ELR (cell line): ENCODE measurements at places on chromosomes 2 and 18.

GRCh38 chr2:212913640-212914306 lies 237.6 kb downstream of the IKZF2 start:
- DNase-seq, result no peak

DNA sequence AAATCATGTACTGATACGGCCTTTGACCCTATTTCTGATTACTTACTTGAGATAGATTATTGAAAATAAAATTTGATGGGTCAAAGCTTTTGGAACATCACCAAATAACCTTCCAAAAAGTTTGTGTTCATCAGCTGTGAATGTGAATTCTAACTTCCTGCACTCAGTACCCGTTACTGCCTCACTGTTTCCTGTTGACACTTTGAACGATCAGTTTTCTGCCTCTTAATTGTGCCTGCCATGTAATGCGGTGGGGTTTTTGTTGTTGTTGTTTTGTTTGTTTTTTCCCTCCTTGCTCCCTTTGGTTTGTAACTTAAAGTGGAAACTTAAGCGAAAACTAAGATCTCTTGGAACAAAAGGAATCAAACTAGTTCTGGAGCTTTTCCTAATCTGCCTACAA lies 18.9 kb downstream of the ATG16L1 start:
- no peak for DNase-seq

DNA sequence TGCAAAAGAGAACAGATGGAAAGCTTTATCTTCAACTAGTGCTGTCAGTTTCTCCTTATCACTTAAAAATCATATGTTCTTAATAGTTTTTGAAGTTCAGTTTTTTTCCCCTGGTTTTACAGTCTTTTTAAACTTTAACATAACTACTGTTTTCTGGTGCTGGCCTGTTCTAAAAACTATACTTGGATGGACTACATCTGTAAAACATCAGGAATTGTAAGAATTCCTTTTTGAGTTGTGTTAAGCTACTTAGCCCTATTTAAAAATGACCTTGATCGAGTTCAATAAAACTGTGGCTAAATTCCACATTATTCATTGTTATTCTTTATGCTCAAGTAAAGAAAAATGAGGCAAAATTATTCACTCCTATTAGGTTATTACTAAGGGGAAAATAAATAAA lies 397.7 kb downstream of the NUP35 start:
- no peak for DNase-seq

DNA sequence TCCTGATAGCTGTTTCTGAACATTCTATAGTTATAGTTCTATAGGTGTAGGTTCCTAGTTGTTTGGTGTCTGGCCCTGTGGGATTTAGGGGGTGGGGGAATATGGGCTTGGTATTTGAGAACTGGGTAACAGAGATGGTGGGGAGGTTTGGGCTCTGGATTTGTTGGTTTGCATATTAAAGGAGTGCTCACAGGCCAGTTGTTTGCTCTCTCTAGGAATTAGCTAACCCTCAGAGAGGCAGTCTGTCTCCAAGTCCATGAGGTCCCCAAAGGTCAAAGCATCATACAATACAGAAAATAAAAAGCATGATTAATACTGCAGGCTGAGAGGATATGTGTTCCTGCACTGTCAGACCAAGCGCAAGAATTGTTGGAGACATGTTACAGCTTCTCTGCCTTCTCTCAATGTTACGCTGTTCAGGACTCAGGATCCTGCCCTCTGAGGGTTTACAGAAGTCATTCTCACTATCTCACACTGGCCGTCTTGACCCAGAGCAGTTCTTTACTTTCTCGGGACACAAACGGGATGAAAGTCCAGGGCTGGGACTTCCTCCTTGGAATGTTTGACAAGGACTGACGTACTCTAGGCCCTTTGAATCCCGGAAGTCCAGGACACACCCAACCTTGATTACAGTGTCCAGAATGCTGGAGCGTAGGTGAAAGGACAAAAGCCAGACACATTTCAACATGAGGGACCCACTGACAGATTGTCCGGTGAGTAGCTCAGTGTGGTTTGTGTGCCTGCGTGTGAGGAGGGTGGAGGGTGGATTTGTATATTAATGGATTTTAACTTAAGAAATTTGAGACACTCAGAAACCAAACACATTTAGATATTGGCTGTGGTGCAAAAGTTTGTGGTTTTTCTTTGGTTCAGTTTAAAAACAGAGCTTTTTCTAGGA lies at the start of gene NOSTRIN:
TSS of gene NOSTRIN (plus strand) at position 677 of the 898 bp plus-strand sequence. CDS start at position 687, 10 bp downstream.
- DNase-seq, result no peak

- DNase-seq, result no peak
Observed at GRCh38 chr2:46735108-46735691, 180.4 kb downstream of the MCFD2 start.

GRCh38 chr2:168336786-168337388 lies 89.5 kb upstream of the STK39 start:
- DNase-seq, result peak; percentile 41

DNA sequence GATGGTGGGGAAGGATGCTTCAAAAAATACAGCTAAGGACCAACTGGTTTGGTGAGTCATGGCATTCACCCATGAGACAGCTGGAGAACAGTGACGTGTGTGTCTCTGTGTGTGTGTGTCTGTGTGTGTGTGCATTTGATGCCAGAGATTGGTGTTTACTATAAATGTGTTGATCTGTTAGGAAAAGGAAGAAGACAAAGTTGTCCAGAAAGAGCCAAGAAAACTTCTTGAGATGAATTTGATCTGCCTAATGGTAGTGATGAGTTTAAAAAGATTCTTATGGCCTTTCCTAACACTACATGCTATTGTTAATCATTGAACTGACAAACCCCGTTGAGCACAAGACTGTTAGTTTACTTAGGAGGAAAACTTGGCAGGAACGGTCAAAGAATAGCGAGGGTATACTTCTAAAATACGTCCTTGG lies 36.4 kb upstream of the IL1R1 start:
- peak; percentile 28 for DNase-seq

DNA sequence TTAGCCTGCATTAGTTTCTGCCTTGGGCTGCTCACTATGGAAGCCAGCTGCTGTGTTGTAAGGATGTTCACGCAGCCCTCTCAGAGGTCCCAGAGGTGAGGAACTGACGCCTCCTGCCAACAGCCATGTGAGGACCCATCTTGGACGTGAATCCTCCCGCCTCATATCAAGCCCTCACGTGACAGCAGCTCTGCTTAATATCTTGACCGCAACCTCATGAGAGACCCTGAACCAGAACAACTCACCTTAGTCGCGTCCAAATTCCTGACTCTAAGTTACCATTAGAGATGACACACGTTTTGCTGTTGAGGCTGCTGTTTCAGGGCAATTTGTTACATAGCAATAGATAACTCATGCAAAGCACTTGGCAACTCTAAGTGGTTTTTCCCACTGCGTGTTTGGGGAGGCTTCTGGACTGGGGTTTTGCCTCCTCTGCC lies 97.7 kb downstream of the TMEM17 start:
- no peak for DNase-seq

DNA sequence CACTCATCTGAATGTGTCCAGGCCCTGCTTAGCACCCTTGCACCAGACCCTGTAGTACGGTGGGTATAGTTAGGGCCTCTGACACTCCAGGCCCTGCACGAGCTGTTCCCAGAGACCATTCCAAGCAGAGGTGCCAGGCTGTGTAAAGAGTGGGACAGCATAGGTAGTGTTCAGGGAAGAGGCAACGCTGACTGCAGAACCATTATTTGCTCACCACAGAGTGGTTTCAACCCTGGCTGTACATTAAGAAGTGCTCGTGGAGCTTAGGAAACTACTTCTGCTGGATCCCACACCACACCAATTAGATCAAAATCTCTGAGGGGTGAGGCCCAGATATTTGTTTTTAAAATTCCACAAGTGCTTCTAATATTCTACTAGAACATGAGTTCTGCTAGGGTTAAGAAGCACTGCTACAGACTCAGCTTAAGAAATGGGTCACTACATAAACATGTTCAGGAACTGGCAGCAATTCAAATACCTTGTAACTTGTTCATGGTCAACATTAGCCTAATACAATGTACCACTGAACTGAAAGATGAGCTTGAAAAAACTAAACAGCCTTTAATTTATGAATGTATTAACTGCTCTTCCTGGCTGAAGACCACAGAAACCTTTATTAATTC lies 183.0 kb downstream of the MYO5B start:
- peak; percentile 48 for DNase-seq

DNA sequence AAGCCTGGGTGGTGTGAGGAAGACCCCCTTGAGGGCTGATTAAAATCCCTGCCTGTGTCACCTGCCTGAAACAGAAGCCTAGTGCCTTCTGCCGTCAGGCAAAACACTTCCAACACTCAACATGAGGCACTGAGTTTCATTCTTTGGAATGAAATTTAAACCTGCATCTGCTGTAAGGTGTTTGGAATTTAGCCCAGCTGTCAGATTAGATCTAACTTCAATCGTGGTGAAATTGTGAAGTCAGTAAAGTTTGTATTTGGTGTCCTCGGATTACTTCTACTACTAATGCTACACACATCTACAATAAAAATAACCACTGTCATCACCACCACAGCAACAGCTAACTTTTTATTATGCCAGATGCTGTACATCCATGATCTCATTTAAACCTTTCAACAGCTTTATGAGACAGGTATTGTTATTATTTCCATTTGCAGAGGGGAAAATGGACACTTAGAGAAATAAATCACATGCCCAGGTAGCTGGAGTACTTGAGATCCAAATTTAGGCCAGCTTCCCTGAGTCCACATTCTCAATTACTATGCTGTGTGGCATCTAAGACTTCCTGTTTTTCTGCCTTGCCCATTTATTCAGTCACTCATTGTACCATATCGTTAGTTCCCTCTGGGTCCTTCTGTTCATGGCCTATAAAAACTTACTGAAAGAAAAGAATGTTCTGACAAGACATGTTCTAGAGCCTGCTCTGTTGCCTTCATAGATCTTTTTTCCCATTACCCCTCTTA lies 98.2 kb upstream of the GCFC2 start:
- DNase-seq, result no peak

DNA sequence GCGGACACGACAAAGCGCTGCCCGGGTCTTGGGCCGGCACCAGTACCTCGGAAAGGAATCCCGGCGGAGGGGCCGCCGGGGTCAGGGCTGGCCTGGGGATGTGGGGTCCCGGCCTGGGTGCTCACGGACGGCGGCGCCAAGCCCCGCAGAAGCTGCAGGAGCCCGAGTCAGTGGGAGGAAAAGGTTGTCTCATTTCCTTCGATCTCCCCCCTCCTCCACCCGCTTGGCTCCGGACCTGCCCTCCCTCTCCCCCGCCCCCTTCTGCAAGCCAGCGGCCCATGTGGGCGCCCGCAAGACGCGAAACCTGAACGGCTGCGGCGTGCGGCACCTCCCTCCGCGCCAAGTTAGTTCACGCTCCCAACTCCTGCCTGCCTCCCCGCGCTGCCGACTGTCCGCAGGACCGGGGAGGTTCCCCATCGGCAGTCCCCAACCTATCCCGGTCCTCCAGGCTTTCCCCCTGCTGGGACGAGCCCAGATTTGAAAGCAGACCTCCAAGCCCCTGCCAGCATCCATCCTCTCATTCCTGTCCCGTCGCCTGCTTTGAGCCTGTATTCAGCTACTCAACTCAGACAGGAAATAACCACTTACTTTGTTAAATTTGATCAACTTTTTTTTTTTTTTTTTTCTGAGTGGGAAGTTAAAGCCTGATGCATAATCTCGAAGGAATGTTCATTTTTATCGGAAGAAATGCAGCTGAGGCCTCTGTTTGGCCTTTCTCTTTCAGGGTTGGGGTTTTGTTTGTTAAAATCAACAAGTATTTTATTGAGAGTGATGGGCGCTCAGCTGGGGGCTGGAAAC lies at the start of gene EVA1A:
TSS of gene EVA1A (minus strand) at position 172 of the 798 bp plus-strand sequence. CDS start 42,799 bp downstream, outside the sequence.
- peak; percentile 88 for DNase-seq

GRCh38 chr2:3635171-3635974 lies 22.6 kb upstream of the ALLC start:
- peak; percentile 5 for DNase-seq

- no peak for DNase-seq
Observed at GRCh38 chr2:62783679-62784078, 78.2 kb downstream of the EHBP1 start.

GRCh38 chr2:231533777-231534125 lies 3.5 kb upstream of the NMUR1 start:
- no peak for DNase-seq

DNA sequence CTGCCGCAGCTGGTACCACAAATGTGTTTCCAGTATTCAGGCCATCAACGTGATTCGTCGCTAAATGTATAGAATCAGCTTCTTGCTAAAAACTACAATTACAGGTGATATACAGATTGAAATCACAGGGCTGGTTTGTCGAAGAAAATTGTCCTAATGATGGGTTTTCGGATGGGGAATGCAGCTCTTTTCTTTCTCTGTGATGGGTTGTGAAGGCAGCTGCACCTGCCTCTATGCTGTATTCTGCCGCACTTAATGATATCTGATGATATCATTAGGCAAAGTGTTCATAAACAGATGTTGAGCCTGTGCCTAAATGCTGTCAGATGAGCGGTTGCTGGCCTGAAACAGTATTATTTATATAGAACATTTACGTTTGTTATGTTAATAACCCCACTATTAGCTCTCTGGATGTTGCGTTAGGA lies 218.1 kb downstream of the ARHGAP15 start:
- DNase-seq, result no peak

GRCh38 chr2:195508139-195508455 lies 148.9 kb upstream of the SLC39A10 start:
- DNase-seq, result no peak

DNA sequence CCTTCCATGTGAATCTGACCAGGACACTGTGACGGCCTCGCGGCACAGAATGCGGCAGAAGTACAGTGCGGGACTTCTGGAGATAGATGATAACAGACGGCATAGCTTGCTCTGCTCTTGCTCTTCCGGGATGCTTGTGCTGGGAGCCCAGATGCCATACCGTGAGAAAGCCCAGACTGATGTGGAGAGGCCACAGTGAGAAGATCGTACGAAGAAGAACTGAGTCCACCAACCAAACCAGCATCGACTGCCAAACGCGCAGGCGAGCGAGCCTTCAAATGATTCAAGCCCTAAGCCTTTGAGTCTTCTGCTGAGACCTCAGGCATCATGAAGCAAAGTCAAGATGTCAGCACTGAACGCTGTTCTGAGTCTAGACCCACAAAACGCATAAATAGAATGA lies 33.7 kb downstream of the DTNB start:
- no peak for DNase-seq

- DNase-seq, result peak; percentile 94
Observed at GRCh38 chr2:178072383-178073301, at the start of gene PDE11A. TSS of gene PDE11A (minus strand) at chr2:178072777. CDS start at chr2:178072437, 340 bp downstream.

DNA sequence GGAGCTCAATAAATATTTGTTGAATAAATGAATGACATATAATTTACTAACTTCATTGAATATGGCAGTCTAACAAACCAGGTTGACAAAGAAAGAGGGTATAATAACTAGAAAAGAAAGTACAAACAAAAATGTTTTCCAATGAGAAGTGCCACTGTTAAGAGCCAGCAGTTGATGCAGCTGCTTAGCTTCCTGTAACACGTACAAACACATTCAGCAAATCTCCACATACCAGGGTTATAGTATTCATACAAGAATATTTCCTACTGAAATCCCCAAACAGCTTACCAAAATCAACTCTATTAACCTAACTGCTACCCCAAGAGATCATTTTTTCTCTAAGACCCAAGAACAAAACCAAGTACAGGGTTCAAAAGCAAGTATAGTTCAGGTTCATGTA lies 77.7 kb downstream of the THADA start:
- no peak for DNase-seq

- peak; percentile 50 for DNase-seq
Observed at GRCh38 chr18:58313491-58314032, 269.5 kb downstream of the NEDD4L start.
